ENCODE measurements at places on chromosomes 5 and 9.

DNA sequence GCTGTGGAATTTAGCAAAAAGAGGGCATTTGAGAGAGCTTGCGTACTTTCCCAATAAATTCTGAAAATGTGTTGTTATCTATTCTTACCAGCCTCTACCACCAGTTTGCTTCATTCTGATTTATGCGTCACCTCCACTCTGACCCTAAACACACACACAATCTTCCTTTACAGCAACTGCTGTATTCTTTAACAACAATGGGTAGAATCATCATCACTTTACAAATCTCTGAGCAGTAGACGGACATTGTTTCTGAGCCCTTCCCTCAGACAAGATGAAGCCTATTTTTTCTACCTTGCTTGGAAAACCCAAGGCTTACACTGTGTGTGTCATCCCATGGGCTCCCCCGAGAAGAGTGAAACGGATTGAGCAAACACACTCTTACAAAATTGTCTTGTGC lies 83.1 kb upstream of the RASA1 start:
- no peak for DNase-seq

DNA sequence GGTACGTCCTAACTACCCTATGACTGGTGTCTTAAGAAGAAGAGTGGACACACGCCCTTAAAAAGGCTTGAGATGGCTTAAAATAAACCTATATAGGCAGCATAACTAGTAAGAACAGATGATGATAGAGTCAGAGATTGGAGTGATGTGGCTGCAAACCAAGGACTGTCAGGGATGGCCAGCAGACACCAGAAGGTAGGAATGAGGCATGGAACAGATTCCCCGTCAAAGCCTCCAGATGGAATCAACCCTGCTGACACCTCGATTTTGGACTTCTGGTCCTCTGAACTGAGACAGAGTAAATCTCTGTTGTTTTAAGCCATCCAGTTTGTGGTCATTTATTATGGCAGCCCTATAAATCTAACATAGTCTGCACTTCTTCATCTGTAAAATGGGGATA lies 7.4 kb downstream of the TMOD1 start:
- DNase-seq = peak; percentile 41

- DNase-seq = peak; percentile 8
Measured at GRCh38 chr9:135500525-135501260, at the start of gene MRPS2. Gene MRPS2, plus strand, starts transcription at chr9:135500682. Its CDS starts 29 bp downstream, at chr9:135500711.

DNA sequence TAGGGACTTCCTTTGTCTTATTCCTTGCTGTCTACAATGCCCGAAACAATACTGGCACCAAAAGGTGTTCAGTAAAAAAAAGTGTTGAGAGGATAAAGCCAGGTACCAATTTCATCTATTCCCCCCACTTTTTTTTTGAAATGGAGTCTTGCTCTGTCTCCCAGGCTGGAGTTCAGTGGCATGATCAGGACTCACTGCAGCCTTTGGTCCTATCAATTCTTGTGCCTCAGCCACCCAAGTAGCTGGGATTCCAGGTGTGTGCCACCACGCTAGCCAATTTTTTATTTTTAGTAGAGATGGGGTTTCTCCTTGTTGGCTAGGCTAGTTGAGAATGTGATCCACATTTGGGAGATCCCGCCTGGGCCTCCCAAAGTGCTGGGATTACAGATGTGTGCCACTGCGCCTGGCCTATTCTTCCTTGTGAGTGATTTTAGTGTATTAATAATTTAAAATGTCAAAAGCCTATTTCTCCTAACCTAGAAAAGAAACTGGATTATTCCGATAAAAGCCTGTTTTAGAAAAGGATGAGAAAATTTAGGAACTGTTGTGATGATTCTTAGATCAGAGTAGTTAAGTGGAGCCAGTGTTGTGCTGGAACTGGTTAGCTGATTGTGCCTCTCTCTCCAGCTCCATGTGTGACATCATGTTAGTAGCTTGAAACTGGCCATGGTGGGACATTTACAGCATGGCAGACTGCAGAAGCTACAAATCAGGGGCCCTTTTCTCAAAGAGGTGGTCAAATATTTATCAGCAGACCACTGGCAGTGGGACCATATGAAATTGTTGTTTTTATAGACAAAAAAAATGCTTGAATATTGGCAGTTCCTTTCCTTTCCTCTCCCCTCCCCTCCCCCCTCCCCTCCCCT lies 14.3 kb downstream of the CDC42SE2 start:
- DNase-seq = no peak

DNA sequence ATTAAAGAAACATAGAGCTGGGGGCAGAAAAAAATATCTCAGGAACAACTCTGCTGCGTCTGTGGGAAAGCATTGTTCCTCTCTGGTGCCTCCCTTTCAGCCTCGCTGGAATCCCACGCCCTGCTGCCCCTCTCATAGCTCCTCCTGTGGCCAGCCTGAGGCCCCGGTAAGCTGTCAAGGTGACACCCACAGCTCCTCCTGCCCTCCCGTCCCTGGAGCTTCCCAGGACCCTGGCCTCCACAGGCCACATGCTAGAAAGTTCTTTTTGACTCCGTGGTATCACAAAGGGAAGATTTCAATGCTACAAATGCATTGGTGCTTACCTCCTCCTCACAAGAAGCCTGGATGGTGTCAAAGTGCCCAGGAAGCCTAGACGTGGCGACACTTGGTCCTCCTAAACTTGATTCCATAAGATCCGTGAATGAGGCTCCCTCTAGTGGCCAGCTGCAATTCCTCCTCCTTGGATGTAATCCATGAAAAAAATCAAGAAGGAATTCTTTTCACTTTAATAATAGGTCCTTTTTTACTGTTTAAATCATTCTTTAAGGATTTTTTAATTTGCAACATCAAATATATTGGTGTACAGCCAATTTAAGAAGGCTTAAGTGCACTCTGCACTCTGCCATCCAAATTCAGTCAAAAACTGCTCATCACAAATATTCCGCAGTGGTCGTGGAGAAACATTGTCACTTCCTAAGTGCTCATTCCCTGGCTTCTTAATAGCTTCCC lies 104.9 kb downstream of the CFAP90 start:
- DNase-seq = no peak

GRCh38 chr9:104075801-104076753 lies 18.0 kb upstream of the SMC2 start:
- no peak for DNase-seq

GRCh38 chr5:30650311-30650710 lies 543.2 kb upstream of the CDH6 start:
- no peak for DNase-seq

GRCh38 chr9:92236465-92236864 lies 57.0 kb downstream of the IARS1 start:
- DNase-seq = no peak

DNA sequence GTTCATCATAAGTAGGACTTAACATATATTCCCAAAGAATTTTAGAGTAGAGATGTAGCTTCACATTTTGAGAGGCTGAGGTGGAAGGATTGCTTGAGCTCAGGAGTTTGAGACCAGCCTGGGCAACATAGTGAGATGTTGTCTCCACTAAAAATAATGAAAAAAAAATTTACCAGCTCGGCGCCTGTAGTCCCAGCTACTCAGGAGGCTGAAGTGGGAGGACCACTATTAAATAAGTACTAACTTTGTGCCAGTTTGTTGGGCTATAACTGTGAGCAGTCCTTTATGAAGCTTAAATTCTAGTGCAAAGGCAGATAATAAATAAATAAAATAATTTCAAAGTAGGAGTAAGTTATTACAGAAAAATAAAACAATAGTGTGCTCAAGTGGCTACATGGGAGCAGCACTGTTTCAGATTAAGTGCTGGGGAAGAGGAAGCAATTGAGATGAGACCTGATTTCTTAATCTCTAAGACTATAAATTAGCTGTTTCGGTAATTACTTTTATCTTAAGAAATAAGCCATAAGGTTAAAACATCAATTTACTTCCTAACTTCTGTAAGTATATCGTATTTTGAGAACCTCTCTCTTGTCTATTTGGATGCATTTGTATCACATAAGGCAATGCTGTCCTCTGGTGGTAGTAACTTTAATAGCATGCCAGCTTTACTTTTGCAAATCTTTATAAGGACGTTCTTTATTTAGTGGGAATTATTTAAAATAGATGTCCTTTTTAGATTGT lies 98.9 kb downstream of the CSNK1G3 start:
- DNase-seq = peak; percentile 10

DNA sequence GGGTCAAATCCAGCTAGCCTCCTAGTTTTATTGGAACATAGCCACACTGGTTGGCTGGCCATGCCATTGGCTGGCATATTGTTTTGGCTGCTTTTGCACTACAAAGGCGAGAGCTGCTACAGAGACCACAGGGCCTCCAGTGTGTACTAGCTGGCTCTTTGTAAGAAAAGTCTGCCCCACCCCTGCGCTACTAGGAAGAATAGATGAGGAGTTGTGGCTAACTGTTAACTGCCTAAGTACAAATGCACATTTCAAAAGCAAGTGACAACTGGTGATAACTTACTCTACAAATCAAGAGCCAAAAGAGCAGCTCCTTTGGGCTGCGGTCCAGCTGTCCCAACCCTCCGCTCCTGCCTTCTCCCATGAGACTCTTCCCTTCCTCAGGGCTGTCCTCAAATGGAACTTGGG lies 63.9 kb downstream of the SERINC5 start:
- no peak for DNase-seq

DNA sequence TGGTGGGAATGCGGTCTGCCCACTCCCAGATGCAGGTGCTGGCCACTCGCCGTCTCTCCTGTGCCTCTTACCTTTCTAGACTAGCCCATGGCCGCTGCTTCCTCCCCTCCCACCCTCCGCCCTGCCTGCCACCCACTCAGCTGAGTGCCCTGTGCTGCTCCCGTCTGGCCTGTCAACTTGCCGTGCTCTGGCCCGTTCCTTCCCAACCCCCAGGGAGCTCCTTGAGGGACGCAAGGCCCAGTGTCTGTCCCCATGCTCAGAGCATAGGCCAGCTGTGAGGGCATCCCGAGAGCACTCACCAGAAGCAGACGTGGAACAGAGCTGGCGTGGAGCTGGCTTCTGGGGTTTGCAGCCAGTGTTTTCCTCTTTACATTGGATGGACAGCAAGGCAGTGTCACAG lies 20.2 kb downstream of the HNRNPH1 start:
- DNase-seq = no peak

- no peak for DNase-seq
Measured at GRCh38 chr9:134533850-134534588, 107.6 kb upstream of the COL5A1 start.

- peak; percentile 23 for DNase-seq
Measured at GRCh38 chr9:21070171-21070571, 7.6 kb downstream of the IFNB1 start.

DNA sequence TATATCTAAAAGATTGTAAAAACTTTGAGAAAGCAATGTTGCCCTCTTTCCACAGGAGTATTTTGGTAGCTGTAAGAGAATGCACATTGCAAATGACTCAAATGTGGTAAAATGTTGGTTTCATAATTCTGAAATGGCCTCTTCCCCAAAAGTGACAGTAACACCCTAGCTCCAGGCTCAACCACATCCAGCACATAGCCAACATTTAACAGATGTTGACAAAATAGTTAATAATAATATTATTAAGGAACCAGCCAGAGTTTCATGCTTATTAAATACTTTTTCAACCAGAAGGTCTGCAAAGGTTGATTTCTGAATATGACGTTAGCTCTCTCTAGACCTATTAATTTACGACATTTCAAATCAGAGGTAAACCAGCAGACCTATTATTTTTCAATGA lies 1.3 kb downstream of the ANXA1 start:
- DNase-seq = no peak

DNA sequence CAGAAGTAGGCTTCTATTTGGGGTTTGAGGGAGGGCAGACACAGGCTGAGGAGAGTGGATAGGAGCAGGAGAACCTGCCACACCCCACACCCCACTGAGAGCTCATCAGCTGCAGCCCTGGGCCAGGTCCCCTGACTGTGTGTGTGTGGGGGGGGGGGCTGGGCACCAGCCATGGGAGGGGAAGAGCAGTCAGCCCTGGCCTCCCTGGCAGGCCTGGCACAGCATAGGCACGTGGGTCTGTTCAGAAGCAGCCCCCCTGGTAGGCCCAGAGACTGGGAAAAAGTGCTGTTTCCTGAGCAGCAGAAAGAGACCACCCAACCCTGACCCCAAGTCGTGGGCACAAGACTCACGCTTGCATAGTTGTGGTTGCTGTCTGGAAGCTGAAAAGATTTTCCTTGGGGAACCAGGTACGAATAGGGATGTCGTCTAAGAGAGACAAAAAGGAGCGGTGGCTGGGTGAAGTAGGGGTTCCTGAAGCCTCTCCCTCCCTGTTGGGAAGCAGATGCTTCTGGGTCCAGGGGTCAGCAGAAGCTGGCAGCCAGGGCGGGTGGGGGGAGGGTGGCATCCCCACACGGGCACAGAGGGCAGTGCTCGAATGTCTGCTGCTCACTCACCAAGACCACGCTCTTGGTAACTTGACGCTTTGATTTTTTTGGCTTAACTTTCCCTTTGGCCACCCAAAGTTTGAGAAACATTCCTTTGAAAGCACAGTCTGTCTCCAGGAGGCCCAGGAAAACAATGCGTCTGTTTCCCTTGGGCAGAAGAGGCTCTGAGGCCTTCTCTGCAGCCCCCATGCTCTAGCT lies 2.9 kb downstream of the NSMF start:
- DNase-seq = no peak
